ENCODE measurements at places on chromosomes 5 and 9. TPM values are rescaled to one million over a fixed set of nuclear protein-coding genes. Genes with fewer than 3 reads are reported as not detected.

DNA sequence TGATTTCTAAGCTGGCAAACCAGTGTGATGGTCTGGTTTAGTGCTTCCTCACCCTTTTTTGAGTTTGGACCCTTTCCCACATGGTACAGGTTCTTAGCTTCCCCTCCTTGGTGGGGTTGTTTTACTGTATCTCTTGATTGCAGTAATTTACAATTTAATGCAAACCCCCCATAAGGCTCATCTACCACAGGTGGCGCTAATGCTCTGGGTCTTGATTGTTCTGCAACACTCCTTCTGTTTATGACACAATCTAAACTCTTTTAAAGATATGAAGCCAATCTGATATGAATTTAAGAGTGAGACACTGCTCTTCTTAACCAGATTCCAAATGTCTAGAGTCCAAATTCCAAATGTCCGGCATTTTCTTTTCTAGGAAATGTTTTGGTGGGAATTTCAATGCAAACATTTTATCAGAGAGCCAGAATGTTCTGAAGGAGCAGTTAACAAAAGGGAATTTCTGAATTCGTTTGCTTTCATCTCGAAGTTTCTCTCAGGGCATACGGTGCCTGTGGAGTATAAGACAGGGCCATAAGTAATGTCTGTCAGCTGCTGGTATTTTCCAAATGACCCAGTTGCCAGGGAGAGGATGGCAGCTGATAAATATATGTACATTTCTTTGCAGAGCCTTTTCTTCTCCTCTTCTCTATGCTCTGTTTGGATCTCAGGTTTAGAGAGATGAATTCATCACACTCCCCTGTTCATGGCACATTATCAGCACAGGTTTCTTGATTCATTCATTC lies 246.8 kb downstream of the ARHGAP26 start:
- no peaks in the 10 kb centered on the region for H3K4me1 ChIP-seq
- H3K4me3 ChIP-seq: no peak overlapping the region
- H3K27me3 ChIP-seq: no peaks in the 10 kb centered on the region
- H3K36me3 ChIP-seq: no peaks in the 10 kb centered on the region
- DNase-seq: no peak
- no peak overlapping the region for H3K27ac ChIP-seq

DNA sequence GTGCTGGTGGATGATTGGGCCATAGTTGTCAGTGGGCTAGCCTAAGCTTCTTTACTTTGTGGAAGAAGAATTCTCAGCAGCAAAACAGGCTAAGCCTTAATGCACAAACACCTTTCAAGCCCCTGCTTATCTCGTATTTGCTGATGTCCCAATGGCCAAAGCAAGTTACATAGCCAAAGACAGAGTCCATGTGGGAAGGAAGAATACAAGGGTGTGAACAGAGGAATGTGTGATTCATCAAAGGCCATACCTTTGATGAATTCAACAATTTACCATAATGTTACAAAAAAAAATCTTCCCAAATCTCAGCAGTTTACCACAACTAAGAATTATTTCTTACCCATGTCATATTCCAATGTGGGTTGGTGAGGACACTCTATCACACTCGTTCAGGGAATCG lies 1.2 kb upstream of the YTHDC2 start:
- no peaks in the 10 kb centered on the region for H3K27me3 ChIP-seq
- DNase-seq: no peak
- no peak overlapping the region for H3K4me3 ChIP-seq

- DNase-seq: no peak
- H3K4me3 ChIP-seq: no peak overlapping the region
- no peaks in the 10 kb centered on the region for H3K4me1 ChIP-seq
- H3K27ac ChIP-seq: no peak overlapping the region
Observed at GRCh38 chr5:146680846-146681584, 165.0 kb upstream of the GPR151 start.

DNA sequence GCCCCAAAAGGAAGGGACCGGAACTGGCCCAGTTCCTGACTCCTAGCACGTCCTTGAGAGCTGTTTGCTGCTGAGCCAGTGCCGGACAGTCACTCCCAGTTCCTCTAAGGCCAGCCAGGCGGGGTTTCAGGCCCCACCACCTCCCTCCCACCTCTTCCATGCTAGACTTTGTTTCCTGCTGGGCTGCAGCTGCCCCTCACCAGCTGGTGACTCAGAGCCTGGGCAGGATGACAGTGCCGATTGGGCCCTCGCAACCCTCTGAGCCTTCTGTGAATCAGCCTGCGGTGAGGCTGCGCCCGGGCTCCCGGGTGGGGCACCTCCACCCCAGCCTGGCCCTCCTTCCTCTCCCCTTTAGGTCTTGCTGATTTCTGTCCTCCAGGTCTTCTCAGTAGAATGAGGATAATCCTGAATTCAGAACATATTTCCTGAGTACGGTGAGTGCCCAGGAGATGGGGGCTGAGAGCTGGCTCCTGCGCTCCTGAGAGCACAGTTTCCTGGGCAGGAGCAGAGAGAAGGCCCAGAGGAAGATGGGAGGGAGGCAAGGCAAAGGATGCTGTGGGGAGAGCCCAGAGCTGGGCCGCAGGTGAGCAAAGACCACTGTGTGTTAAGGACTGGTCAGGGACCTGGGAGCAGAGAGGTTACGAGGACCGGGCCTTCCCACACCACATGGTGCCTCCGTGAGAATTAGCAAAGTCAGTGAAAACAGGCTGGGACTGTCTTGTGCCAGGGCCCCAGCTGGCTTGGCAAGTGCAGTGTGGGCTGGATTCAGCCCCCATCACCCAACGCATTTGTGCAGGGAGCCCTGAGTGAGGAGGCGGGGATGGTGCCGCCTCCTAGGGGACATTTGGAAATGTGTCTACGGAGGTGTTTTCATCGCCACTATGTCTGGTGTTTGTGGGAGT lies 32.9 kb upstream of the STXBP1 start:
- H3K36me3 ChIP-seq: no peaks in the 10 kb centered on the region
- H3K4me3 ChIP-seq: peak overlapping the region; percentile 17
- H3K27ac ChIP-seq: peak overlapping the region; percentile 88
- peak; percentile 90 for DNase-seq
- peaks cover 53% of the 10 kb centered on the region for H3K4me1 ChIP-seq

DNA sequence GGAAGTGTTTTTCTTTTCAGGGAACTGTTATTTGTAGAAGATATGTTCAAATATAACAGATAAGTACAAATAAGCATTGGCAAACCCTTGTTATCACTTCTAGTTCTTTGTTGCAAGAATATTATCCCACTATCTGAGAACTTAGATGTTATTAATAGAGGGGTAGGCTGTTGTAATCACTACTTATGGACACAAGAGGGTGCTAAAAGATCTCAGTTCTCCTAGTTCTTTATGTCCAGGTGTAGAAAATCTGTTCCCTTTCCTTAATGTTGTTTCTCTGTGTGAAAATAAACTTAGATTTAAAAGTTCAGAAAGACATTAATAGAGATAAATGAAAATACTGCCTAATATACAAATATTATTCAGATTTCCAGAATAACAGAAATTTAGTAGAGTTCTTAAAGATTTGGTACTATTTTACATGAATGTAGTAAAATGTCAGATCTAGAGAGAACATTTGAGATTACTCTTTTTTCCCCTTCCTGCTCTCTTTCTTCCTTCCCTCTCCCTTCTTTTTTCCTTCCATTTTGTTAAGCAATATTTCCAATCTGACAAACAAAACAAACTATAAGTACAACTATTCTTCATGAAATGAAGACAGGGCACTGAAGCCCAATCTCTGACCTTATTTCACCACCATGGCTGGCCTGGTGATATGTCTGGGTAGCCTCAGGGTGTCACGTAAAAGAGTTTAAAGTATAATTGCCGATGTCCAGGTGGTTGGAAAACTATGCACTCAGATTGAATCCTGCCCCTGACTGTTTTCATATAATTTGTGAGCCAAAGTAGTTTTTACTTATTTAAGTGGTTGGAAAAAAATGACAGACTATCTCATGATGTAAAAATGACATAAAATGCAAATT lies 43.6 kb upstream of the C5orf46 start:
- no peaks in the 10 kb centered on the region for H3K36me3 ChIP-seq
- no peak overlapping the region for H3K27ac ChIP-seq
- no peak overlapping the region for H3K4me3 ChIP-seq
- no peaks in the 10 kb centered on the region for H3K27me3 ChIP-seq

GRCh38 chr5:61450493-61451279 lies 118.6 kb downstream of the ZSWIM6 start:
- no peaks in the 10 kb centered on the region for H3K36me3 ChIP-seq
- H3K4me3 ChIP-seq: no peak overlapping the region
- H3K4me1 ChIP-seq: peaks cover 16% of the 10 kb centered on the region
- peak overlapping the region; percentile 47 for H3K27ac ChIP-seq

GRCh38 chr9:90840696-90841095 lies 39.1 kb downstream of the SYK start:
- no peaks in the 10 kb centered on the region for H3K27me3 ChIP-seq
- H3K4me1 ChIP-seq: no peaks in the 10 kb centered on the region
- H3K36me3 ChIP-seq: peaks cover 9% of the 10 kb centered on the region
- no peak overlapping the region for H3K4me3 ChIP-seq
- no peak overlapping the region for H3K27ac ChIP-seq
- DNase-seq: no peak

- no peaks in the 10 kb centered on the region for H3K27me3 ChIP-seq
- no peak overlapping the region for H3K4me3 ChIP-seq
- no peaks in the 10 kb centered on the region for H3K4me1 ChIP-seq
Observed at GRCh38 chr9:111274737-111275136, 55.3 kb downstream of the OR2K2 start.

DNA sequence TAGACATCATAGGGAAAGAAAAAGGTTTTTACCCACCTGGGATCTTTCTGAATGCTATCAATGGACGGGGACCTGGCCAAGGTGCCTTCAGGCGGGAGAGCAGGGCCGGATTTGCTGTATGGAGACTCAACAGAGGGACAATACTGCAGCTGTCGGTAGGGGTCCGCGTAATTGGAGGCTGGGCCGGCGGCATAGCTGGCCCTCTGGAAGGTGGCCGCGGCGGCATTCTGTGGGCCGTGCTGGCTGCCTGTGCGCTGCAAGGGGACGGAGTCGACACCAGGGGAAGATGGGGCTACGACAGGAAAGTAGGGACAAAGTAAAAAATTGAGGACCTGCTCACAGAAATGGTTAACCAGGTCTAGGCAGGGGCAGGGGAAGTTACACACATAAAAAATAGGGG lies 557.9 kb downstream of the CTNND2 start:
- H3K27ac ChIP-seq: no peak overlapping the region
- H3K4me3 ChIP-seq: no peak overlapping the region
- H3K4me1 ChIP-seq: no peaks in the 10 kb centered on the region

- no peak for DNase-seq
- H3K27ac ChIP-seq: no peak overlapping the region
- no peaks in the 10 kb centered on the region for H3K27me3 ChIP-seq
Observed at GRCh38 chr5:103582364-103582763, 19.8 kb upstream of the NUDT12 start.

DNA sequence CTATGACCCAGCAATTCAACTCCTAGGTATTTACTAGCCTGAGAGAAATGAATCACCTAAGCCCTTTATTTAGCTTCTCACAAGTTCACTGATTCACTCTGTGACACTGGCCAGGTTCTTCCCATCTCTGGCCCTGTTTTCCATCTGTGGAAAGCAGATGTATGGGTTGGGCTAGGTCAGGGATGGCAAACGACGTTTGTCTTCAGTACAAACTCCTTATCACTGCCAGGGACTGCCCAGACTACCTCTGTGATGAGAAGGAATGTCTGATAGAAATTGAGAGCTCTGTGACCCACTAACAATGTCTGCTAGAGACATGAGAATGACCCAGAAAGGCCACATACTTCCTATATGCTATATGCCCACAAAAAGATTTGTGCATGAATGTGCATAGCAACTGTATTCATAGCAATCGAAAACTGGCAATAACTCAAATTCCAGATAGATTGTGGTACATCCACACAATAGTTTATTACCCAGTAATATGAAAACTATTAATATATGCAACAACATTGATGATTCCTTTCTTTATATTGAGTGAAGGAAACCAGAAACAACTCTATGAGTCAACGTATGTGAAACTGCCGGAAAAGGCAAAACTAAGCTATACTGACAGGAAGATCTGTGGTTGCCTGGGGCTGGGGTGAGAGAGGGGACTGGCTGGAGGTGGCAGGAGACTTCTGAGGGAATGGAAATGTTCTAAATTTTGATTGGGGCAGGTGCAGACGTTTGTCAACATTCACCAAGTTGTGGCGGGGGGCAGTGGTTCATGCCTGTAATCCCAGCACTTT lies 32.0 kb upstream of the ADAM19 start:
- no peak overlapping the region for H3K4me3 ChIP-seq
- H3K4me1 ChIP-seq: no peaks in the 10 kb centered on the region
- H3K36me3 ChIP-seq: no peaks in the 10 kb centered on the region
- H3K27me3 ChIP-seq: no peaks in the 10 kb centered on the region
- H3K27ac ChIP-seq: no peak overlapping the region

GRCh38 chr9:135994501-135995192 lies 33.5 kb upstream of the UBAC1 start:
- H3K4me1 ChIP-seq: peaks cover 65% of the 10 kb centered on the region
- H3K27me3 ChIP-seq: no peaks in the 10 kb centered on the region
- H3K4me3 ChIP-seq: no peak overlapping the region
- H3K27ac ChIP-seq: peak overlapping the region; percentile 84
- H3K36me3 ChIP-seq: no peaks in the 10 kb centered on the region

DNA sequence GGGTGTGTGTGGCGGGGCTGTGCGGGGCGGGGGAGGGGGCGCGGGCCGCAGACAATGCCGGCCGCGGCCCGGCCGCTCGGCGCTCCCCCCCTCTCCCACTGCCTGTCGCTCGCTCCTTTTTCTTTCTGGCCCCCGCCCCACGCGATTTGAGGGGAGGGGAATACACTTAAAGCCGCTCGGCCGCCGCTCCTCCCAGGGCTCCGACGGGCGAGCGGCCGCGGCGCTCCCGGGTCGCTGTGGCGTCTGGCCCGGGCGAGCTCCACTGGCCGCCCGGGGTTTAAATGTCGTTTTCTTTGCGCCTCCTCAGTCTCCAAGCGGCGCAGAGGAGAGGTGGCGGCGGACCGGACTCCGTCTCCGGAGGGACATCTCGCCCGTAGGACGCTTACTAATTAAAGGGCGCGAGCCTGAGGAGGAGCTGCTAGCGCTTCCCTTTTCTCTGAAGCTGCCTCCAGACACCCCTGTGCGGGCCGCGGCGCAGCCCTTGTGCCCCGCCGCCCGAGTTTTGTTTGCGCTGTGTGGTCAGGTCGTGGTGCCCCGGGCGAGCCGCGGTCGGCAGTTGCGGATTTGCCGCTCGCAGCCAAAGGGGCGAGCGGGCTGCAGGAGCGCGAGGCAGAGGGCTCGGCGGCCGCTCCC lies 1.4 kb downstream of the ZSWIM6 start:
- peak; percentile 90 for DNase-seq
- H3K27ac ChIP-seq: peak overlapping the region; percentile 92
- no peaks in the 10 kb centered on the region for H3K27me3 ChIP-seq
- peak overlapping the region; percentile 84 for H3K4me3 ChIP-seq
- H3K36me3 ChIP-seq: no peaks in the 10 kb centered on the region

GRCh38 chr5:71601222-71602026 lies 14.3 kb downstream of the MCCC2 start:
- peaks cover 58% of the 10 kb centered on the region for H3K36me3 ChIP-seq
- no peaks in the 10 kb centered on the region for H3K4me1 ChIP-seq
- H3K27me3 ChIP-seq: no peaks in the 10 kb centered on the region
- H3K4me3 ChIP-seq: no peak overlapping the region
- H3K27ac ChIP-seq: no peak overlapping the region

The LVRN gene
- not detected for total RNA-seq

The SV2C gene
- 0.22 TPM for total RNA-seq

The FRRS1L gene
- total RNA-seq: 0.10 TPM

The FAM193B gene
- 421 TPM for total RNA-seq

Measured in upper lobe of left lung (tissue), 6 donors.